ENCODE measurements at places on chromosomes 1 and 21.

- DNase-seq: no peak
Measured at GRCh38 chr1:28266920-28267322, 7.6 kb downstream of the SESN2 start.

DNA sequence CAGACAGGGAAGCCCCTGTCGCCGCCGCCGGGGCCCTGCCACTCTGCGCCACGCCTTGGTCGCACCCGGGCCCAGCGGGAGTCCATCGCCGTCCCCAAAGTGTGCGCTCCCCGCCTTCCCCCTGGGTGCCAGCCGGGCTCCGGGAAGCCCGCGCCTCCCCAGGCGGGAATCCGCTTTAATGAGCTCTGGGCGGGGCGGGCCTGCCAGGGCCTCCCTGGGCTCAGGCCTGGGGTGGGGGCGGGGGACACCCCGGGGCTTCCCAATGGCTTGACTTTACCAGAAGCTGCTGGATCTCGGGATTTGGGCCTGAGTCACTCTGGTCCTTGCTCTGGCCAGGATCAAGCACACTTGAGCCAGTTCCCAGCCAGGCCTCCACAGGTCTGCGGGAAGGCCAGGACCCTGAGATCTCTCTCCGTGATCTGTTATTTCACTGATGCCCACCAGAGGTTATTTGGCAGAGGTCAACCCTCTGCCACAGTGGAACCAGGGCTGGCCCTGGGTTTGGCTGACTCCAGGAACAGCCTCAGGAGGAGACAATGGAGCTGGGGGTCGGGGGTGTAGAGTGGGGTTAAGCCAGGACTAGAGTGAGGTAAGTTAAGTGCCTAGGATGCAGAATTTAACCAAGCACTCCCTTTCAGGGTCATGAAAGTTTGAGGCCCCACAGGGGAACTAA, 178.4 kb upstream of the EDN2 start:
- peak; percentile 67 for DNase-seq

GRCh38 chr1:88935522-88936222, 44.3 kb upstream of the GTF2B start:
- no peak for DNase-seq

GRCh38 chr1:160124705-160125478, 9.3 kb downstream of the ATP1A2 start:
- DNase-seq: no peak

DNA sequence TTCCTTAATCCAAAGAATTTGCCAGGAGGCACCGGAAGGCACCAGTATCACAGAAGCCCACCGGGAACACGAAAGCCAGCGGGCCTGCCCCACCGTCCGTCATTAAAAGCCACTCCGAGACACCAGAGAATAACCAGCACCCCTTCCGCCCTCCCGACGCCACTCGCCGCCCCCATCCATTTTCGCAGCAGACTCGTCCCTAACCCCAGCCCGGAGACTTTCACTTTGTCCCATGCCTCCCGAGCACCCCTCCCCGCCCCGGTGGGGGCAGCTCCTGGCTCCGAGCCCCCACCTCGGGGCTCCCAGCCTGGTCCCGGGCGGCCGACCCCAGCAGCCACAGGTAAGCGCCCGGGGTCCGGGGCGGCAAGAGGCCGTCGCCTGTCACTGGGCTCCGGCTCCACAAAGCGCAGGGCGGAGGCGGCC, 105.4 kb downstream of the SLC45A1 start:
- DNase-seq: no peak
